NCI-H1105 (cell line): ENCODE measurements at places on chromosomes 2 and 18.

DNA sequence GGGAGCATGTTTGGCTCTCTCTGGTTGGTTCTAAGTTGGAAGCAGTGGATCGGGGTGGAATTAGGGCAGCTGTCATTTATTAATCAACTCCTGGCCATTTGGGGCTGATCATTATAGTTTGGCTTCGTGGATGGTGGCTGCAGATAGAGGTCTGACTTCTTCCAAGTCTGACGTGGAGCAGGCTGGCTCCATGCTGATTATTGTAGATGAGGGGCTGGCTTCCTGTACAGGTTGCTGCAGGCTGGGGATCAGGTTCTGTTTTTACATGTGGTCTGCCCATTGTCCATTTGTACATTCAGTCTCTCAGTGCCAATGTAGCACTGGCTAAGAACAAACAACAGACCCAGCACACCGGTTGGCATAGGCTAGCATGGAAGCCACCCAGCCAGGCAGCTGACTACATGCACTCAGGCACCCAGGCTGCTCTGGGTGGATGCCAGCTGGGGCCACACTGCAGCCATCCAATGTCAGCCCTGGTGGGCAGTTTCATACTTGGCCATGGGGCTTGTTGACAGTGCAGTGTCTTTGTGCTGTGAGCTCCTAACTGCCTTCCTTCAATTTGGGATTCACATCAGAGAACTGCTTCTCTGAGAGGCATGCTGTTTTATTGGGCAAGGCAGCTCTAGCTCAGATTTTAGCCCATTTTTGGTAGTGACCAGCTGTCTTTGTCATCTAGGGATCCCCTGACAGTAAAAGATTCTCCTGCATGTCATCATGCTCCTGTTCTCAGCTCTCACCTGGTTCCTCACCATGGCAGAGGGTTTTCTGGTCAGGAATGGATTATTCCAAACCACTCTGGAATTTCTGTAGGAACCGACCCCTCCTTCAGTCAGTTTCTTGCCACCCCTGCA lies 25.4 kb downstream of the NPAS2 start:
- DNase-seq: no peak

GRCh38 chr2:121382744-121383143 lies 97.7 kb upstream of the TFCP2L1 start:
- no peak for DNase-seq

- no peak for DNase-seq
Measured at GRCh38 chr2:150383587-150383986, 103.9 kb downstream of the RND3 start.

GRCh38 chr2:64866797-64867196 lies 122.4 kb upstream of the SLC1A4 start:
- no peak for DNase-seq

GRCh38 chr2:38075507-38076151 lies at the start of gene CYP1B1:
Gene CYP1B1, minus strand, starts transcription at chr2:38076151. Its CDS starts 763 bp downstream, at chr2:38075388.
- DNase-seq: no peak

DNA sequence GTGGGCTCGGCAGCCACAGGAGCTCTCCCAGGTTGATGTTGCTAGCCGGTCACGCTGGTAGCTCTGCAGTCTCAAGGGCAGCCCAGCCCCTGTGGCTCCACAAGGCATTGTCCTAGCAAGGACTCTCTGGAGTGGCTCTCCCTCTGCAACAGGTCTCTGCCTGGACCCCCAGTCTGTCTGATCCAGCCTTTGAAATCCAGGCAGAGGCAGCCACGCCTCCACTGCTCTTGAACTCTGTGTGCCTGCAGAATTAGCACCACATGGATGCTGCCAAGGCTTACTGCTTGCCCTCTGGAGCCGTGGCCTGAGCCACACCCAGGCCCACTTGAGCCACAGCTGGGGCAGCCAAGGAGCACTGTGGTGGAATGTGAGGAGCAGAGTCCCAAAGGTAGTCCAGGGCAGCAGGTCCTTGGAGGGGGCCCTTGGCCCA lies 43.0 kb upstream of the FAHD2A start:
- DNase-seq: no peak

DNA sequence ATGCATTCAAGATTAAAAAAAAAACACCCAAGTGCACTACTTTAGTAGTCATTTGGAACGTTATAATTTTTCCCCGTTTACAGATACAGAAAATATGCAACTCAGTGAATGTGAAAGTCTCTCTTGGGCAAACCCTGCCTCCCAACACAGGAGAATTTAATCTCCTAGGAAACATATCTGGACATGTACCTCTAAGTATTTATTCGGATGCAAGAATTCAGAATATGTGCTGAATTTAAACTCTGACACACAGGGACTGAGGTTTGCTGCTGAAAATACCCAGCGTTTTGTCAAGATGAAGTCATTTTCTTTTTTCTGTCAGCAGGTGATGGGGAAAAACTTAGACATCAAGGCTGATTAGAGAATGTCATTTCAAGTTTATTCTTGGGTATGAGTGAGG lies 105.4 kb downstream of the ACKR3 start:
- no peak for DNase-seq
